ENCODE measurements at places on chromosomes 2 and 18. TPM values are rescaled to one million over a fixed set of nuclear protein-coding genes. Genes with fewer than 3 reads are reported as not detected.
A peak's percentile ranks its signal among the peaks of the same experiment; 100 is the strongest.

Gene CLEC4F
- not detected for total RNA-seq

Gene C2orf78
- not detected for total RNA-seq

Gene SERPINB10
- total RNA-seq = not detected

Gene L3MBTL4
- 0.83 TPM for total RNA-seq

Gene LRRTM4
- not detected for total RNA-seq

Gene CYP27C1
- not detected for total RNA-seq

Gene TMEM17
- not detected for total RNA-seq

Gene PXDN
- total RNA-seq = 0.21 TPM

Gene CRACDL
- 1.7 TPM for total RNA-seq

- peaks cover 74% of the 10 kb centered on the region for H3K36me3 ChIP-seq
- no peak overlapping the region for H3K27ac ChIP-seq
- no peak for DNase-seq
Observed at GRCh38 chr2:96301865-96302264, 3.5 kb downstream of the SNRNP200 start.

DNA sequence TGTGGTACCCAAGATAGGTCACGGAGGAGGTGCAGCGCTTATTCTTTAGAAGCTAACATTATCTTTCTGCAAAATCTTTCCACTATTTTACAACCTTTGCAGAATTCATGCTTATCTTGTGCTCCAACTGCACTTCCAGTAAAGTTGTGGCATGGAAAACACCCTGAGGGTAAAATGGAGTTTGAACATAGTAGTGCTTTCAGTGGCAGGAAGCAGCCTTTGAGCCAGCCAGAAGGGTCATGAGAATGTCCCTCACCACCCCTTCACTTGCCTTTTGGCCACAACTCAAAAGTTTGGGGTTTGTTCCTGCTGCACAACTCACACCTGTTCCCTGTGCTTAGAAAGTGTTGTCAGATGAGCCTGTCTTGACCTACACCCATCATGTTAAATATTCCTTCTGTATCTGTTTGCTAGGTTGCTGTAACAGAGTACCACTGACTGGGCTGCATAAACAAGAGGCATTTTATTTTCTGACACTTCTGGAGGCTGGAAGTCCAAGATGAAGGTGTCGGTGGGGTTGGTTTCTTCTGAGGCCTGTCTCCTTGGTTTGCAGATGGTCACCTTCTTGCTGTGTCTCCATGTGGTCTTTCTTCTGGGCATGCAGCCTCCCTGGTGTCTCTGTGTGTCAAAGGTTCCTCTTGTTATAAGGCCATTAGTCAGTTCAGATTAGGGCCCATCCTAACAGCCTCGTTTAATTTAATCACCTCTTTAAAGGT, 194.1 kb downstream of the SMAD7 start:
- no peaks in the 10 kb centered on the region for H3K4me1 ChIP-seq
- no peak for DNase-seq
- no peaks in the 10 kb centered on the region for H3K36me3 ChIP-seq
- no peak overlapping the region for H3K27ac ChIP-seq
- H3K27me3 ChIP-seq = peaks cover 2% of the 10 kb centered on the region

DNA sequence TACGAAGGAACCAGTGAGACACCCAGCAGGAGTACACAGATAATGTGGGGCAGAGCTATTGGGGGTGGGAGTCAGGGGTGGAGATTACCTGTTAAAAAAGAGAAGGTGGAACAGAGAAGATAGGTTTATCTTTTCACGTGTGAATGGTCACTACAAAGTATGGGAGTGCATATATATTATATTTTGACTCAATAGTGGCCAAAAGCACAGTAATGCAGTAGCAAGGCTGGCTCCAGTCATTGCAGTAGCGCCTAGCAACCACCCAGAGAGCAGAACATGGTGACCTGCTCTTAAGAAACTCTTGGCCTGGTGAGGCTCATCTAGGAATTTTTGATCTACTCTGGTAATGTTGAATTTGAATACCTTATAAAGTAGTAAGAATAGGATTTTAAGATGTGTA, 1.0 kb downstream of the IMPACT start:
- no peak for DNase-seq
- H3K27ac ChIP-seq = no peak overlapping the region
- H3K4me3 ChIP-seq = no peak overlapping the region
- H3K36me3 ChIP-seq = no peaks in the 10 kb centered on the region
- peaks cover 3% of the 10 kb centered on the region for H3K27me3 ChIP-seq
- H3K4me1 ChIP-seq = peaks cover 14% of the 10 kb centered on the region

DNA sequence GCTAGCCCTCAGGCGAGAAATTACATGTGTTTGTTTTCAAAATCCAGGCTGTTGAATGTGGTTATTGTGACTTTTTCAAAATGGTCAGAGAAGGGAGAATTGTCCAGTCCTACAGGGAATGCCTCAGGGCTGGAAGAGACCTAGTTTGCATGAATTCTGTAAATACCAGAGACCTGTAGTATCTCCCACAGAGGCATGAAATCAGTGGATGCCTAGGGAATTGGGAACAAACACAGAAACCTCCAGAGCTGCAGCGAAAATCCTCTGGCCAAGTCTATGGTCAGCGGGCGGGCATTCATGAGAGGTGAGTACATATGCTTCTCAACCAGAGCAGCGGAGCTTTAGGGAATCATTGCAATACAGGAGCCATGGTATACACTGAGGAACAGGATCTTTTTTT, 1596.5 kb upstream of the NXPH2 start:
- H3K27ac ChIP-seq = no peak overlapping the region
- H3K36me3 ChIP-seq = no peaks in the 10 kb centered on the region
- DNase-seq = no peak
- H3K27me3 ChIP-seq = no peaks in the 10 kb centered on the region
- H3K4me1 ChIP-seq = no peaks in the 10 kb centered on the region
- H3K4me3 ChIP-seq = no peak overlapping the region

DNA sequence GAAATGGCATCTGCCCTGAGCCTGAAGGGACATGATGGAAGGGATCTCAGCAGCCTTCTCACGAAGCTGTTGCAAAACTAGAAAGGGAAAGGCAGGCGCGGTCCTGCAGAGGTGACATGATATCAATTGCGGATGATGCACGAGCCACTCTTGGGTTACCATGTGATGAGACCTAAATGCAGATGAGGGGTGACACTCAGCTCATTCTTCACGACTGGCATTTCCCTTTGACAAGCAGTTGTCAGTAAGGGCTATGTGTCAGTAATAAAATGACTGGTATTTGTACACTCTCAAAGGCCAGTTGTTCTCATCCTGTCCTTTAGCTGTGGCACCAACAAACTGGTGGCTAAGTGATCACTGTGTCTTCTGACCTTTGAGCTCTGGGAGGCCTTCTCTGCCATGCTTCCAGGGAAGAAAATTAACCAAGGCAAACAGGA, 273.6 kb downstream of the ETAA1 start:
- H3K27ac ChIP-seq = no peak overlapping the region
- no peaks in the 10 kb centered on the region for H3K36me3 ChIP-seq
- H3K4me3 ChIP-seq = no peak overlapping the region
- H3K27me3 ChIP-seq = no peaks in the 10 kb centered on the region
- no peak for DNase-seq

GRCh38 chr2:100417711-100418124, 250 bp upstream of the CHST10 start:
- peaks cover 13% of the 10 kb centered on the region for H3K4me1 ChIP-seq
- H3K4me3 ChIP-seq = peak overlapping the region; percentile 81
- H3K27ac ChIP-seq = no peak overlapping the region
- H3K27me3 ChIP-seq = no peaks in the 10 kb centered on the region

DNA sequence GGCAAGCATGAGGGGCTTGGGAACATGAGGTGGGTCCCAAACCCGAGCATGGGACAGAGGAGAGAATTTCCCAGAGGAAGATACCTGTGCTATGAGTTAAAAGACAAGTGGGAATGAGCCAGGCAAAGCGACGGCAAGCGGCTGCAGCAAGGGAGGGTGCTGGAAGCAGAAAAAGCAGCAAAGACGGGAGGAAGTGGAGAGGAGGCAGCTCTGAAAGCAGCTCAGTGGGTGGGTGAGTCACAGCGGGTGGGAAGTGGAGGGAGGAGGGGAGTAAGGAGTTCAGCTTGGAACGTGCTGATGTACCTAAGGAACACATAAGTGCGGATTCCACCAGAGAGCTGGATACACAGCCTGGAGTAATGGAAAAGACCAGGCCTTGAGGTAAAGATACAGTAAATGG, 41.4 kb downstream of the THUMPD2 start:
- DNase-seq = no peak
- no peaks in the 10 kb centered on the region for H3K27me3 ChIP-seq
- H3K36me3 ChIP-seq = peaks cover 56% of the 10 kb centered on the region
- H3K4me3 ChIP-seq = no peak overlapping the region

GRCh38 chr2:214946949-214947348, 137.5 kb upstream of the BARD1 start:
- no peak overlapping the region for H3K4me3 ChIP-seq
- H3K36me3 ChIP-seq = no peaks in the 10 kb centered on the region
- no peaks in the 10 kb centered on the region for H3K4me1 ChIP-seq

DNA sequence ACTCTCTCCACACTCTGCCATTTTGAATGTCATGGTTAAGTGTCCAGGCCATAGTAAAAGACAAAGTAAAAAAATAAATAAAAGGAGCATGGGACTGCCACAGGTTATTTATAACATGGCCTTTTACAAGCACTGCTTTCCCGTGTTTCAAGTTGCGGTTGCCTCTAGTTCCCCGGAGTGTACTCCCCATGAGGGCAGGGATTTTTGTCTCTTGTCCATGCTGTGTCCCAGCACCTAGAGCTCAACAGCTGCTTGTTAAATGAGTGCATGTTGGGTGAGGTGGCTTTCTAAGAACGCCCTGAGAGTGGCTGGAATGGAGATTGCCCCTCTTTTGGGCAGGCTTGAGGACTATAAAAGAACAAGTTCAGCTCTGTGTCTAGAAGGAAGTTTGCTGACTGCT, 8.4 kb downstream of the CAVIN2 start:
- H3K4me1 ChIP-seq = no peaks in the 10 kb centered on the region
- no peak overlapping the region for H3K4me3 ChIP-seq
- no peaks in the 10 kb centered on the region for H3K27me3 ChIP-seq
- no peak overlapping the region for H3K27ac ChIP-seq
- no peaks in the 10 kb centered on the region for H3K36me3 ChIP-seq

DNA sequence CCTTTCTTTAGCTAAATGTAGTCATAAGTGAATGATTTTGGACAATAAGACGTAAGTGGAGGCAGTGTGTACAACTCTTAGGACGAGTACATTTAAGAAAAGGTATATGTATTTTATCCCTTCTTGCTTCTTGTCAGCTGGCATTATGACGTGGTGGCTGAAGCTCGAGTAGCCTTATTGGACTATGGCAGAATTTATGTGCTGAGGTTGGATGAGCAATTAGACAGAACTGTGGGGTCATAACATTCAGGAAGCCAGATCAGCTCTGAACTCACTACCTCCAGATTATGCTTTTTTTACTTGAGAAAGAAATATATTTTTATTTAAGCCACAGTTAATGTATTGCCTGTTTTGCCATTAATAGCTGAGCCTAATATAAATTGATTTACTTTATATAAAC, 661.5 kb downstream of the ERBB4 start:
- H3K4me3 ChIP-seq = no peak overlapping the region
- no peak for DNase-seq
- H3K27ac ChIP-seq = no peak overlapping the region
- no peaks in the 10 kb centered on the region for H3K27me3 ChIP-seq
- no peaks in the 10 kb centered on the region for H3K36me3 ChIP-seq

DNA sequence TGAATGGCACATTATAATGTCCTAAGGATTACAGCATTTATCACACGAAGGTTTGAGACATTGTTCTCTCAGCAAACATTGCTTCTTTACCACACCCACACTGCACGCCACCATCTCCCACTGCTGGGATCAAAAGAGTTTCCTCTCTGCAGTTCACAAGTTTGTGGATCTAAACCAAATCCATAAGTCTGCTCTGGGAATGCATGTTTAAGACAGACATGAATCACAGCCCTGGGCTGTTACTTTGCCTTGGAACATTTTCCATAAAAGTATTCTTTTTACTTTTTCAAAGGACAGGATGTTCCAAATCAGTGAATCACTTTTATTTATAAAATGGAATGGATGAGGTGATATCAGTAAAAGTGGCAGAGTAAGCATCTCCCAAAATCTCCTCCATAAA, 36.1 kb downstream of the STPG4 start:
- H3K36me3 ChIP-seq = no peaks in the 10 kb centered on the region
- no peaks in the 10 kb centered on the region for H3K27me3 ChIP-seq
- no peak overlapping the region for H3K4me3 ChIP-seq
- no peak overlapping the region for H3K27ac ChIP-seq

GRCh38 chr18:9869715-9870430, 15.9 kb upstream of the TXNDC2 start:
- no peaks in the 10 kb centered on the region for H3K4me1 ChIP-seq
- H3K36me3 ChIP-seq = no peaks in the 10 kb centered on the region
- no peak for DNase-seq
- H3K27ac ChIP-seq = no peak overlapping the region
- H3K4me3 ChIP-seq = no peak overlapping the region
- H3K27me3 ChIP-seq = peaks cover 5% of the 10 kb centered on the region

GRCh38 chr2:189016311-189016861, 42.2 kb downstream of the COL3A1 start:
- no peaks in the 10 kb centered on the region for H3K36me3 ChIP-seq
- no peak overlapping the region for H3K4me3 ChIP-seq
- no peak overlapping the region for H3K27ac ChIP-seq
- no peaks in the 10 kb centered on the region for H3K4me1 ChIP-seq

GRCh38 chr18:777021-777420, 35.0 kb downstream of the YES1 start:
- no peak overlapping the region for H3K4me3 ChIP-seq
- peaks cover 2% of the 10 kb centered on the region for H3K4me1 ChIP-seq
- no peaks in the 10 kb centered on the region for H3K36me3 ChIP-seq
- no peak overlapping the region for H3K27ac ChIP-seq
- H3K27me3 ChIP-seq = no peaks in the 10 kb centered on the region
- no peak for DNase-seq

DNA sequence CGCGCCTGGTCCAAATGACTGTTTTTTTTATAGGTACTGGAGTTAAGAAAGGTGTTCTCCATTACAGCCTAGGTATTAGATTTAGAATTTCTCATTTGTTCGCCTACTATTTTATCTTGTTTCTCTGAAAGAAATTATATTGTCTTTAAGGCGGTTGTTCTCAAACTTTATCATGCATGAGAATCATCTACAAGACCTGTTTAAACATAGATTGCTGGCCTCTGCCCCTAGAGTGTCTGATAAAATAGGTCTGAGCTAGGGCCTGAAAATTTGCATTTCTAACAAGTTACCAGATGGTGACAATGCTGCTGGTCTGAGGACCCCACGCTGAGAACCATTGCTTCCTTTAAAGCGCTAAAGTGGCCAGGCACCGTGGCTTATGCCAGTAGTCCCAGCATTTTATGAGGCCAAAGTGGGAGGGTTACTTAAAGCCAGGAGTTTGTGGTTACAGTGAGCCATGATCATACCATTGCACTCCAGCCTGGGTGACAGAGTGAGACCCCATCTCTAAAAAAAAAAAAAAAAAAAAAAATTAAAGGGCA, 34.0 kb upstream of the RNF138 start:
- H3K4me1 ChIP-seq = peaks cover 12% of the 10 kb centered on the region
- DNase-seq = no peak
- peaks cover 4% of the 10 kb centered on the region for H3K36me3 ChIP-seq
